ENCODE measurements at places on chromosomes 3 and 15.

- no peak for DNase-seq
Measured at GRCh38 chr15:91075739-91076138, 24.3 kb upstream of the SV2B start.

- no peak for DNase-seq
Measured at GRCh38 chr3:175885231-175885766, 1026.2 kb downstream of the NAALADL2 start.

DNA sequence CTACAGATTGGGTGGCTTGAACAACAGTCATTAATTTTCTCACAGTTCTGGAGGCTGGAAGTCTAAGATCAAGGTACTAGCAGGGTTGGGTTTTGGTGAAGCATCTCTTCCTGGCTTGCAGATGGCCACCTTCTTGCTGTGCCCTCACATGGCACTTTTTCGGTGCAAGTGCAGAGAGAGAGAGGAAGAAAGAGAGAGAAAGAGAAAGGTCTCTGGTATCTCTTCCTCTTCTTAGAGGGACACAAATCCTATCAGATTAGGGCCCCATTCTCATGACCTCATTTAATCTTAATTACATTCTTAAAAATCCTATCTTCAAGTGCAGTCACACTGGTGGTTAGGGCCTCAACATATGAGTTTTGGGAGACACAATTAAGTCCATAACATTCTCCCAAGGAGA lies 167.1 kb downstream of the NFKBIZ start:
- no peak for DNase-seq

DNA sequence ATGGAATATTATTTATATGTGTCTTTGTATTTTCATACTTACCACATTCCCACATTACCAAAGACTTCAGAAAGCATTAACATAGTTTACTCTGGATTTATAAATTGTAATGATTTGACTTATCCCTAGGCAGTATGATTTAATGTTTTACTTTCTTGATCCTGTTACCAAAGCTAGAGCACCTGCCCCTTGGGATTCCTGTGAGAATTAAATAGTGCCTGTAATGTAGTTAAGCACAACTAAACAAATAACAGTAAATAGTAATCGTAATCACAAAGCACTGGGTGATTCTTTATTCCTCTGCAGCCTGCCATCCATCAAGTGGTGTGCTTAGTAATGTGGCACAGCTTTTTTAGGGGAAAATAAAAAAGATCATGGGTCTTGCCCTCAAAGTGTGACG lies 39.1 kb downstream of the ATP2C1 start:
- DNase-seq, result peak; percentile 43

DNA sequence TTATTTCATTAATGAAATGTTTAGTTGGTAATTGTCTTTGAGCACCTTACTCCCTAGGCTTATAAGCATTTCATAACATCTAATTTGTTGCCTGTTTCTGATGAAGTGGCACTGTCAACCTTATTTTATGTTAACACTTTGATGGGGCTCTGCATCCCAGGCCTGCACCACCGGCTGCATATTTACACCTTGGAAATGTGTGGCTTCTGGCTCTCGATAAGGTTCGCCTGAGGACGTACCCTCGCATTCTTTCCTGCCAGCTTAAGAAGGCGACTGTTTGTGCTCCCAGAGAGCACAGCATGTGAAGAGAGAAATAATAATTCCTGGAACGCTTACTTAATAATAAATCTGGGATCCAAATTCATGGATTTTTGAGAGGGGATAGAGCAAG lies 763.3 kb upstream of the CFAP20DC start:
- DNase-seq, result no peak

GRCh38 chr15:78368651-78369050 lies 28.5 kb downstream of the CRABP1 start:
- no peak for DNase-seq

DNA sequence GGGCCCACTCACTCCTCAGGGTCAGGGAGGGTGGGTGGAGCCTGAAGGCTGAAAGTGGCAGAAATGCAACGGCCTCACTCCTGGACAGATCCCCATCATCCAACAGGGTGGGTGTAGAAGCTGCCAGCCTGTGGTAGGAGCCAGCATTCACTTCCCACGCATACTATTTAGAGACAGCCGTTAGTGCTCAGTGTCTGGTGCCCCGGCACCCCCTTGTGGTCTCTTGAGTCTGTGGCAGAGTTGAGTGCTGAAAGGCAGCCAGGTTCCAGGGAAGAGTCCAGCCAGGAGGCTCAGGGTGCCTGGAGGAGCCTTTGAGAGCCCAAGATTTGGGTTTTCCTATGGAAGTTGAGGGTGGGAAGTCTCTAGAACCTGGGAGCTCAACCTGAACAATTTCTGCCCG lies 2.1 kb upstream of the GNAT1 start:
- DNase-seq, result no peak

DNA sequence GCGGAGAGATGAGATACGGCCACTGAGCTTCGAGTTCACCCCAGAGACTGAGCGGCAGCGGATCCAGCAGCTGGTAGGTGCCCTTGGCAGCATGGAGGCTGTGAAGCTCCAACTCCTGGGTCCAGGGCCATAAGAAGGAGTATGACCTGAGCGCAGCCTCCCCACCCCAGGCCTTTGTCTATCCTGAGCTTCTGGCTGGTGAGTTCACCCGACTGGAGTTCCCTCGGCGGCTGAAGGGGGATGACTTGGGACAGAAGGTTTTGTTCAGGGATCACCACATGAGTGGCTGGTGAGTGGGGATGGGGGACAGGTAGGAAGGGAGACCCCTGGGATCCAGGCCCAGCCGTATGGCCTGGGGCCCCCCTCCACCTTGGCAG lies 2.6 kb downstream of the PPM1M start:
- DNase-seq, result no peak

- no peak for DNase-seq
Measured at GRCh38 chr3:114329823-114330222, 36.0 kb downstream of the TIGIT start.

DNA sequence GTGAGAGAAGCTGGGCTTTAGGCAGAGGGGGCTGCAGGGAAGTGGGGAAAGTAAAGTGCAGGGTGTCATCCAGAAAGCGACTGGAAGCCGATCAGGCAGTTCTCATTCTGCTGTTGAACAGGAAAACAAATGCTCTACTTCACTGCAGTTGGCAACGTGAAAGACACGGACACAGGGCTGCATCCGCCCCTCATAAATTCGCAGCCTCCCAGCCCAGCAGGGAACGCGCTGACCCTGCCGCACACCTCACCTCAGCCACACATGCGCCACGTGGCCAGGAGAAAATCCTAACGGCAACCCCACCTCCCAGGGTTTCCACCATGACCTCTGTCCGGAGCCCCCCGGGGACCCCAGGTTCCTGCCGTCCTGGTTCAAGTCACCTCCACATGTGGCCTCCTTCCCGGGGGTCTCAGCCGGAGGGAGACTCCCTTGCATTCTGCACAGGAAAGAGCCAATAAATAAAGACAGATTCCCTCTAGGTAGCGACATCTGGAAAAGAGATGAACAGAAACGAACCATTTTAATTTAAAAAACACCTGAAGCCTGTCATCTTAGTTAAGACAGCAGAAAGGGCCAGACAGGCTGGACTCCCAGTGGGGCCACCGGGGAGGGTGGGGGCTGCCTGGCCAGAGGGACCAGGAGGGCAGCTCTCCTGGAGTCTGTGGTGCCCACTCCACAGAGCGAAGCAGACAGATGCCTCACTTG lies 118.7 kb downstream of the TMEM266 start:
- no peak for DNase-seq

- DNase-seq, result no peak
Measured at GRCh38 chr15:35673093-35673684, 127.2 kb upstream of the DPH6 start.

DNA sequence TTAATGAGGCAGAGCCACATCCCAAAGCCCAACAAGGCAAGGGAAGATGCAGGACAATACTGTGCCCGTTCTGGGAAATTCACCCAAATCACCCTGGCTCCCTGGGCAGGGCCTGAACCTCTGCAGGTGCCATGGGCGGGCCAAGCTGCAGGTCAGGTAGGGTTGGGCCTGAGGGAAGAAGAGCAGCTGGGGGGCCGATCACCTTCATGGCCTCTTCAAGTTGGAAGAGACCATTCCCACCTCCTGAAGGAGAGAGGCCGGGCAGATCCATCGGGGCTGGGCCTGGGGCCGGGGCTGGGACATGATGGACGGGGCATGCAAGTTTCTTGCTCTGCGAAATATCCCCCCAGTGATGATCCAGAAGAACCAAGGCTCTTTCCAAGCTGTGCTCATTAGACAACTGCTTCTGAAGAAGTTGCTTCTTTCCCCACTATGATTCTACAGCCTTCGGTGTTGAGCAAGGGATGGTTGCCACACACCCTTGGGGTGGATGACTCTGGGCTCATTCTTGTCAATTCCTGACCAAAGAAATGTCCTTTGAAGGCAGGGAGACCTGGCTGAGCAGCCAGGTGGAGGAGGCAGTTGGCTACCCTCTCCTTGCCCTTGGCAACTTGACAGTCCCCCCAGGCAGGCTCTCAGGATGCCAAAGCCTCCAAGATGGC lies 38.2 kb downstream of the KLHL25 start:
- DNase-seq, result no peak

DNA sequence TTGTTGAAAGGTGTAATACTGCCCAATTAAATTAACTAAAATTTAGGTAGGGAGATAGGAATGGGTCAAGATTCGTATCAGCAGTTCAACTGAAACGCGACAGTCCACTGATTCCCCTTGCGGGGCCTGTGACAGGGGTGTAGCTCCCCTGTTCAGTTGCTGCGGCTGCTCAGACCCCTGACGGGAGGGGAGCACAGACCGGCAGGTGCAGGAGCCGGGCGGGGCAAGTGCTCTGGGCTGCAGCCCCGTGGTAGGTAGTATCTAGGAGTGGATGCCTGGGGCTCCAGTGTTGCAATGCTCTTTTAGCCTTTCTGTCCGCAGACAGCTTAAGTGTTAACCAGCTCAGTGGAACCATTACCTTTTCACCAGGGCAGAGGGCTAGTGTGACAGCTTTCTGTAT lies 164.9 kb downstream of the ROBO2 start:
- no peak for DNase-seq
